ENCODE measurements at places on chromosomes 16 and 17.

GRCh38 chr17:29905086-29905878, 24.7 kb downstream of the SSH2 start:
- no peak for DNase-seq

DNA sequence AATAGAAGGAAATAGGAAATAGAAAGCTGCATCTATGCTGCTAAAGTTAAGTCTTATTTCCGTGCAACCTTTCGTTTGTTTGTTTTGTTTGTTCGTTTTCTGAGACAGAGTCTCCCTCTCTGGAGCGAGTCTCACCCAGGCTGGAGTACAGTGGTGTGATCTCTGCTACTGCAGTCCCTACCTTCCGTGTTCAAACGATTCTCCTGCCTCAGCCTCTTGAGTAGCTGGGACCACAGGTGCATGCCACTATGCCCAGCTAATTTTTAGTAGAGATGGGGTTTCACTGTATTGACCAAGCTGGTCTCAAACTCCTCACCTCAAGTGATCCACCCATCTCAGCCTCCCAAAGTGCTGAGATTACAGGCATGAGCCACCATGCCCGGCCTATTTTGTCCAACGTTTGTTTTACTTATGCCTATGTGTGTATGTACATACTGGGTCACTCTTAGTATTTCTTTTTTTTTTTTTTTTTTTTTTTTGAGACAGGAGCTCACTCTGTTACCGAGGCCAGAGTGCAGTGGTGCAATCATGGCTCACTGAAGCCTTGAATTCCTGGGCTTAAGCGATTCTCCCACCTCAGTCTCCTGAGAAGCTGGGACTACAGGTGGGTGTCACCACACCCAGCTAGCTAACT, 16.8 kb downstream of the BMERB1 start:
- DNase-seq: no peak

DNA sequence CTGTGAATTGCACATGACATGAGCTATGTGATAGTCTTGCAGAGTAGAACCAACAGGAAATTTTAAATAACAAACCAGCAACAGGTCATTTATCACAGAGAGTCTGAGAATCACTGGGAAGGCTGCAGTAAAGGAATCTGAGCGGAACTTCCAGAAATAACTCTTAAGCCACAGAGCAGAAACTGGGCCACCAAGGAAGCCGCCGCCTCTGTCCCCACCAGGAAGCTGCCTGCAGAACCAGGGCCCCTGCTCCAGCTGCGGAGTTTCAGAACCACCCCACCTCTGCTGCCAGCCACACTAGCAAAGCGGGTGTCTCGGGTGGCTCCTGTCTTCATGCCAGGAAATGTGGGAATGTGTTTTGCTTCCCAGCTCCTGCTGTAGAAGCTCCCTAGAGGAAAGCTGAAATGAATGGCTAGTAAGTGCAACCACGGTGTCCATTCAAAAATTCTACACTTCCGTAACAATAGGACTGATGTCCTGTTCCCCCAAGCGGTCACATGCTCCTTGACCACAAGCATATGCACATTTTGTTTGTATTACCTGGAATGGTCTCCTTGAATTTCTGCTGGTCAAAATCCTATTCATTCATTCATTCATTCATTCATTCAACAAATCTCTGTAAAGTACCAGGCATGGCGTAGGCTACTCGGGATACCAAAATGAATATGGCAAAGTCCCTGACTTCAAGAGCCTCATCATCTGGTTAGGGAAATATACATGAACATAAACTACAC, 7.7 kb upstream of the ITPRIPL2 start:
- no peak for DNase-seq

DNA sequence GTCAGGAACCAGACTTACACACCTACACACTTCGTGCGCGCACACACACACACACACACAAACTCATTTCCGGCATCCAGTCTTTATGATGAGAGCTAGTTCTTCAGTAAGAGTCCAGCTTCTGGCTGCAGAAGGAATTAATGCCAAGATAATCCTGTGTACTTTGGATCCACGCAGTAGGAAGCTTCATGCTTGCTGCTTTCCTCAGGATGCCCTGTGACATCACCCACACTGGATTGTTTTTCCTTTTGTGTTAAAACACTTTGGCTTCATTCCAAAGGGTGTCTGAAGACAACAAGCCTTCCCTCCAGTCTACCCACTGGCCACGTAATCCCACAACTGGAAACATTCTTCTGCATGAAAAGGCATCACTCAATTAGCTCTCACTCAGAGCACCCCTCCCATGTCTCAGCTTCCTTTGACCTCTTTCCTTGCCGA, 35.4 kb downstream of the KCNJ16 start:
- no peak for DNase-seq

DNA sequence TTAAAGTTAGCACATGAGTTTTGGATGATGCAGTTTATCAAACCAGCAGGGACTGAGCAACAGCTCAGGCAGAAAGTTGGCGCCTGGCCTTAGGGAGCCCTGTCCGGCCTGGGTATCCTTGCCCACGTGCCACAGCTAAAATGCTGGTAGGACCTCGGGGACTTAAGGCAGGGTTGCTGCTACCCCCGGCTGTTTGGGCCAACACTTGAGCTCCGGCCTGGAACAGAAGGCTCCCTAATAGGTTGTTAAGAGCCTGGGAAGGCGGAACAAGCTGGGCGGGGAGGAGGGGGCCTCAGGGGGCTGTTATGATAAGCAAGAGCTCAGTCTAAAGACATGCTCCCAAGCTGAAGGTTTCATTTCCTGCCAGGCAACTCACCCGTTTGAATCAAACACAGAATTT, 39.7 kb downstream of the CUEDC1 start:
- DNase-seq: no peak

Data from globus pallidus (tissue), 1 donor.